ENCODE measurements at places on chromosomes 16 and 17. TPM values are rescaled to one million over a fixed set of nuclear protein-coding genes. Genes with fewer than 3 reads are reported as not detected.

GRCh38 chr17:16273499-16273898 is 56.5 kb downstream of the PIGL start:
- DNase-seq, result no peak

CIBAR2 gene
- not detected for total RNA-seq

TEKT1 gene
- total RNA-seq, result not detected

GRCh38 chr17:73194514-73195222 is 1.8 kb downstream of the COG1 start:
- DNase-seq, result no peak

SECTM1 gene
- 5.7 TPM for total RNA-seq

GRCh38 chr16:4612977-4613635 is 1.6 kb downstream of the UBALD1 start:
- DNase-seq, result no peak

KRT24 gene
- not detected for total RNA-seq
